ENCODE measurements at places on chromosomes 7 and 10. TPM values are rescaled to one million over a fixed set of nuclear protein-coding genes. Genes with fewer than 3 reads are reported as not detected.

SORBS1 gene
- 0.38 TPM for total RNA-seq

SPOCK2 gene
- total RNA-seq, result 0.58 TPM

PRPS1L1 gene
- total RNA-seq, result not detected

FFAR4 gene
- total RNA-seq, result 0.13 TPM

ITIH5 gene
- total RNA-seq, result 0.14 TPM

SVIL gene
- total RNA-seq, result 27.5 TPM

FGFBP3 gene
- 2.1 TPM for total RNA-seq
